Stimulated activated CD4-positive, alpha-beta T cell treated with anti-CD3 and anti-CD28 coated beads, TNF-alpha, amount 100 ng/mL, for 1 hour (primary cell): ENCODE measurements at places on chromosomes 16 and 17.

- no peak for DNase-seq
These were observed 15.0 kb downstream of the PPY start for GRCh38 chr17:43927060-43927864.

DNA sequence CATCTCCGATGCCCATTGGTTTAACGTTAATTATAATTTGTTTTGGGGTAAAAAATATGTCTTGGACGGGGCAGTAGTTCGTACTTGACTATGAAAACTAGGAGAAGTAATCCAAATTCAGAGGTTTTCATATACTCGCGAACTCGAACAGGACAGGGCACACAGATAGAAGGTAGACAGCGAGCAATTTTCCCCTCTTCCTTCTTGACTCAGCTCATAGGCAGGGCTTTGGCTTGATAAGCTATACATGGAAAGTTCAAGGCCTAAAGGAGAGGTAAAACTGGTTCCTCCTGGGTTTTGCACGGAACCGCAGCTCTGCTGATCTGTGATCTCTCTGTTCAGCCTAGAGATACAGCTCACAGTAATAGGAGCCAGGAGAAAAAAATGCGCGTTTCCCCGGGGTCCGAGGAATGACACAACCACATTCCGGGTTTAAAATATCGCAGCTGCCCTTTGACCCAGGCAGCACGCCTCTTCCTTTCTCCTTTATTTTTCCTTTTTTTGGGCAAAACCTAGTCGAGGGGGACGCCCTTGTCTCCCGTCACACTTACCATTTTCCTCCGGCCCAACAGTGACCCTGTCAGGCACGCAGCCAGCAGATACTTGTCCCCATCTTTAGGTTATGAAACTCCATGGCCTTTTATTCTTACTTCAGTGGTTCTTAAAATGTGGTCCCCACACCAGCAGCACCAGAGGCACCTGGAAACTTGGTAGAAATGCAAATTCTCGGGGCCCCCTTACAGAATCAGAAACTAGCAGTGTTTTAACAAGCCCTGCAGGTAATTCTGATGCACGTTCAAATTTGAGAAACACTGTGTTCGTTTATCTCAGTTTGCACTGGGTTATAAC is 1.7 kb upstream of the LASP1 start:
- no peak for DNase-seq

- no peak for DNase-seq
These were observed 23.7 kb downstream of the YPEL2 start for GRCh38 chr17:59355030-59355701.

DNA sequence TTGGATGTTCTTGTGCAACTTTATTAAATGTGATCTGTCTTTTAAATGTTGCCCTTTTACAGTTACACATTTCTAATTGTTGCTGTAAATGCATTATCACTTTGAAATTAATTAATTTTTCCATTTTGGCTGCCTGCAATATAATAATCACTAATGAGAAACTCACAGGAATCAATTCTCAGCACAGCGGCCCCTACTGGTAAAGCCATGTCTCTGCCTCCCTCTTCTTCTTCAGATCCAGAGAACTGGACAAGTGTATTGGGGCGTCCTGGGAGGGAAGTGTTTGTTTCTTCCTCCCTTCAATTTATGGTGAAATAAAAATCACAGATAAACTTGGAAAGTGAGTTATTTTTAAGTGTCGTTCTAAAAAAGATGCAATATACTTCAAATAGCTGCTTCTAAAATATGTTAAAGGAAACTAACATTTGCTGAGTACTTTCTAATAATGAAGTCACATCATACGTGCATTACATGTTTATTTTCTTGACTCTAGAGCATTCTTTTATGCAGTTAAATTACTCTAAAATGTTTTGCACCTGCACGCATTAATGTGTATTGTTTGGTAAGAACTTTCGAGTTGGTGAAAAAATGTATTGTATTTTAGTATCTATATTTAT is 338.0 kb downstream of the WWOX start:
- DNase-seq, result no peak

DNA sequence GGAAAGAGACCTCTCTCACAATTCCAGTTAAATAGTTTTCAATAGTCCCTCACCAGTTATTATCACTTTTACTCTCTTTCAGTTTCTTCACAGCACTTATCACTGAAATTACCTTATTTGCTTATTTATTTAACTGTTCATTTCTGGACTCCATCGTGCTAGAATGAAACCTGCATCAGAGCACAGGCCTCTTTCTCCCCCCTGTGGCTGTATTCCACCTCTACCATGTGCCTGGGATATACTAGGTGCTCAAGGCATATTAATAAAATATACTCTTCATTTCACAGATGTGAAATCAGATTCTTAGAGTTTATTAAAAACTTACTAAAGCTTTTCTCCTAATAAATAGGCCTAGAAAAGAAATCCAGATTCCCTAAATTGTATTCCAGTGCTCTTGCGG is 308.9 kb upstream of the MON1B start:
- no peak for DNase-seq

GRCh38 chr16:15714393-15715172 is 64.5 kb downstream of the NDE1 start:
- DNase-seq, result no peak

GRCh38 chr16:66923866-66924265 is 1.5 kb downstream of the RRAD start:
- no peak for DNase-seq

DNA sequence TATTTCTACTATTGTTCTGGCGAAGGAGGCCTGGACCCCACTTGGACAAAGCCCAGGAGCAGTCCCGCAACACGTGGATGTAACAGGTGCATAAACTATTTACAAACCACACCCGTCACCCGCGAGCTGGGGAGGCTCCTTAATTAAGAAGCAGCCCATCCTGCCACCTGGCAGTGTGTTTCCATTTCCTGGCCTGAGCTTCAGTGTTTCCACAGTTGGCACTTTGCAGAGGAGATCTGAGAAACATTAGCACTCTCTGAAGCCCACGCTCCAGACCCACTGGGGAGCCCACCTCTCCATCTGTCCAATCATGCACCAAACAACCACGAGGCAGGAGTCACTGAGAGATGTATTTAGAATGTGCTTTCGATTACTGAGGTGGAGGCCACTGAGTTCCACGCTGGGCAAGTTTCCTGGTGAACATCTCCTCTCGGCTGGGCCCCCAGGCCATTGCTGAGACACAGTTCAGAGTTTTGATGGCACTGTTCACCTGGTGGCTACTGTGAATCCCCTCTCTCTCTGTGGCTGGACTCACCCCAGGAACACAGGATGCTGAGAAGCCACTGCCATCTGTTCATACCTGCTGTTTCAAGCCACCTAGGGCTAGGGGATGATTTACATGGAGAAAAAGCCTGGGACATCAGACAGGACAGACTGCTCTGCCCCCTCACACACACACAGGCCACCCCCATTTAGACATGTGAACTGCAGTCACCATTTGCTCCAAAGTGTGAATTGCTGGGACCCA is 129.1 kb downstream of the AIPL1 start:
- DNase-seq, result no peak

GRCh38 chr16:87675111-87675719 is 72.9 kb downstream of the JPH3 start:
- no peak for DNase-seq
